ENCODE measurements at places on chromosomes 16 and 17.
A peak's percentile ranks its signal among the peaks of the same experiment; 100 is the strongest.

GRCh38 chr17:63701868-63702720, 2.2 kb upstream of the LIMD2 start:
- peak; percentile 72 for DNase-seq

- DNase-seq: no peak
Measured at GRCh38 chr17:56119936-56120335, 33.3 kb upstream of the ANKFN1 start.

GRCh38 chr16:12340151-12340733, 363.7 kb downstream of the SNX29 start:
- no peak for DNase-seq

DNA sequence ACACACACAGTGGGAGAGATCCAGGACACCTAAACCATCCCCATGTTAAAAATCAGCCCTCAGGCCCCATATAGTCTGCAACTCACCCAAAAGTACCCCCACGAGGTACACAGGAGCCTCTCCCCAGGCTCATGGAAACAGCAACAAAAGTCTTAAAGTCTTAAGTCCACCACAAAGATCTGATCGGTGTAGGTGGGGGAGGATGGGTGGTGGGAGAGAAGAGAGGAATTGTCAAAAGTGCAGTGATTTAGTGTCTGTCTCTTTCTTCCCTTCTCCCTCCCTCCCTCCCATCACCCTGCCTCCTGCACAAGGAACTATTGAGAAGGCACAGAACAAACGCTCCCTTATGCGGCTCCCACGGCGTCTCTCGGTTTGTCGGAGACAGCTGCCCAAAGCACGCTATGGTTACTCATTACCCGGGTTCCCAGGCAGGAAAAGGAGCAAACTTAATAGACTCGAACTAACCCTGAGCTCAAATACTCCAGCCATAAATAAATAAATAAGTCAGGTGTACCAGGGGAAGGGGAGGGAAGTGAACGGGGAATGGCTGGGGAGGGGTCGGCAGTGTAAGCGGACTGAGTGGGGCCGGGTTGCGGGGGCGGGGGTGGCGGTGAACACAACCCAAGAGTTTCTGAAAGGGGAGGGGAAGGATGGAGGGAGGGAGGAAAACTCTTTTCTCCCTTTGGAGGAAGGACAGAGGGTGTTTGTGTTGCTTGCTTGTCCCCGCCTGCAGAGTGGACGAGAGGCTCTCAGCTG, 477.4 kb downstream of the SLC39A11 start:
- no peak for DNase-seq

- no peak for DNase-seq
Measured at GRCh38 chr17:13746404-13746803, 144.7 kb upstream of the HS3ST3A1 start.

DNA sequence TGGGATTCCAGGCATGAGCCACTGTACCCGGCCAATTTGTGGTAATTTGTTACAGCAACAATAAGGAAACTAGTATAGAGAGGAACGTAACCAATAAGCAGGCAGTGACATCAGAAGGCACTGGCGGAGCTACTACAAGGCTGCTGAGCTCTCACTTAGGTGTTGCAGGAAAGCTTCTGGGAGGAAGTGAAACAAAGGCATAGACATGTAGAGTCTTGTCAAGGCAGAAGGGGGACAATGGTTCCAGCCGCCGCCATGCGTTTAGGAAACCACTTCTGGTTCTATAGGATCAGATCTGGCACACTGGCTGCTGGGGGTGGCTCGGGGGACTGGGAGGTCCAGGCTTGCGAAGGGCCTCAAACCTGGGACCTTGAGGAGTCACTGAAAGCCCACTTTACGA, 9.4 kb upstream of the CPSF4L start:
- no peak for DNase-seq

GRCh38 chr17:41456204-41456603, 11.0 kb downstream of the KRT32 start:
- no peak for DNase-seq

DNA sequence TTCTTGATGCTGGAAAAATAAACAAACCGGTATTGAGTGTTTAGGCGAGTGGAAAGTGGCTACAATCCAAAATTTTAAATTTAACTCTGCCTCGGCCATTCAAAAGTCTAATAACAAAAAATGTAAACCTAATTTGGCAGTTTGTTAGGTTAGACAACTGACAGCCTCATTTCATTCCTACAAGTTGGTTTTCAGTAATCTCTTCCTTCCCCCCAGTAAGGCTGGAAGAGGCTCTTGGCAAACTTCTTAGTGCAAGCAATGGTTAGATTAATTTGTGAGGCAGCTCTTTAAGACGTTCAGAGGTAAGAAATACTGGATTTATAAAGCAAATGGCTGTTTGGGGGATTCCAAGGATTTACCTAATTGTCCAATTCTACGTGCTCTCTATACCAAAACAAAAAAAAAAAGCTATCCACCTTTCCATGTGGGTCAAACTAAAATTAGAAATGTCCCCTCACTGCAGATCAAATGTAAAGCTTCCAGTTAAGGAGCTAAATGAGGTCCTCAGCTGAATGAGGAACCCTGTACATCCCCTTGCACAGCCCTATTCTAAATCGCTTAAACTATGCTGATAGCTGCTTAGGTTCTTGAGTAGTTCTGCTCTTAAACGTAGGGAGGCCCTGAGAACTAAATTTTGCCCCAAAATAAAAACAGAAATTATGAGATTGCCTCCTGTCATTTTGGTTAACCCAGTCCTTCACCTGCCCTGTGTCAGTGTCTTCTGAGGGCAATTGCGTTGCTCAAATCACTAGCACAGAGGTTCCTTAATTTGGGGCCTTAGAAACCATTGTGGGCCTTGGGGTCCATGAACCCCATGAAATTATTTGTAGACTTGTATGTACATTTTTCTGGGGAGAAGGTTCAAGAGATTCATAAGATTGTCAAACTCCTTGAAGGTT, 2.9 kb downstream of the HEXIM1 start:
- no peak for DNase-seq

- DNase-seq: no peak
Measured at GRCh38 chr17:41697122-41697962, 8.7 kb downstream of the EIF1 start.

DNA sequence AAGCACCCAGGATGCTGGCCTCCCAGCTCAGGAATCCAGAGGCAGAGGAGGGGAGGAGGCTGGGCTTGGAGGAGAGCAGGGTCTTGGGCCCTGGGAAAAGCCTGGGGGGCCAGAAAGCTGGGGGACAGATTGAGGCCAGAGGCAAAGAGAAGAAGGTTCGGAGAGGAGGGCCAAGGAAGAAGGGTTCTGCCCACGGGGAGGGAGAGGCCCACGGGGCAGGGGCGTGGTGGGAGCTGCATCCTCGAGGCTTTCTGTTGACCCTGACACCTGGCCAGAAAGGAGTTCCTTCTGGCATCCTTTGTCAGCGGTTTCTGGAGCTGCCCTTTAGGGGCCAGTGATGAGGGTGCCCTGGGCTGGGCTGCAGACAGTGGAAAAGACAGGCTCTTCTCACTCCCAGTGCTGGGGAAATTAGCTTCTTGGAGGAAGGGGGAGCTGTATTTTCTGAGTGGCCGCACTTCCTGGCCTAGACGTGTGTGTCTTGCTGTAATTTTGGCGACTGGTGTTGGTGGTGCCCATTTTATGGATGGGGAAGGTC, 308.7 kb downstream of the SEC14L1 start:
- DNase-seq: no peak

GRCh38 chr17:6069539-6070429, at the start of gene WSCD1:
Gene WSCD1 (plus strand): TSS chr17:6070379. CDS start chr17:6080659, 10,280 bp downstream.
- no peak for DNase-seq

- DNase-seq: no peak
Measured at GRCh38 chr16:85197611-85198566, 85.6 kb upstream of the CIBAR2 start.

DNA sequence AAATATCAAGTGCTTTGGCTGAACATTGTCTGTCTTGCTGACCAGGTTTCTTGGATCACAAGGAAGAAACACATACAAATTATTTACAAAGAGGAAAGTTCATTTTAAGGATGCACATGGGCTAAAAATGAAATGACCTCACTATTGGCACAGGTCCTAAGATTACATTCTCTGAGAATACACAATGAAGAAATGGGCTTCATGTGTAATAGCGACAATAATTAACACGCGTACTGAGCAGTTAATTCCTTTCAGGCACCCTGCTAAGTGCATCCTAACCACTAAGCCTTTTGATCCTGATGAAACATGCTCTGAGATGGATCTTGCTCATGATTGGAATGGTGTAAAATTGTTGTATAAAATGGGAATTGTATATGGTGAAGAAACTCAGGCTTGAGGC, 429.0 kb downstream of the HS3ST4 start:
- DNase-seq: no peak

DNA sequence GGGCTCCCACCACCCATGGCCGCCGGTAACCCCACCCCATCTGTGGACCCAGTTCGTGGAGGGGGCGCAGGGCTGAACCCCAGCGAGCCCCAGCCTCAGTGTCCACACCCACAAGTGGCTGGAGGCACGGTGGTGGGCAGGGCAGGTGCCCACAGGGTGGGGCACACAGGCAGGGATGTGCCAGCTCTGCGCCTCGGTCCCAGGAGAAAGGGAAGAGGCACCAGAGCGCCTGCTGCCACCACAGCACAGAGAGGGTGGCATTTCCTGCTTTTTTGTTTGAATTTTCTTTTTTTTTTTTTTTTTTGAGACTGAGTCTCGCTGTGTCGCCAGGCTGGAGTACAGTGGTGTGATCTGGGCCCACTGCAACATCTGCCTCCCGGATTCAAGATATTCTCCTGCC, 19.0 kb downstream of the ZFPM1 start:
- no peak for DNase-seq

DNA sequence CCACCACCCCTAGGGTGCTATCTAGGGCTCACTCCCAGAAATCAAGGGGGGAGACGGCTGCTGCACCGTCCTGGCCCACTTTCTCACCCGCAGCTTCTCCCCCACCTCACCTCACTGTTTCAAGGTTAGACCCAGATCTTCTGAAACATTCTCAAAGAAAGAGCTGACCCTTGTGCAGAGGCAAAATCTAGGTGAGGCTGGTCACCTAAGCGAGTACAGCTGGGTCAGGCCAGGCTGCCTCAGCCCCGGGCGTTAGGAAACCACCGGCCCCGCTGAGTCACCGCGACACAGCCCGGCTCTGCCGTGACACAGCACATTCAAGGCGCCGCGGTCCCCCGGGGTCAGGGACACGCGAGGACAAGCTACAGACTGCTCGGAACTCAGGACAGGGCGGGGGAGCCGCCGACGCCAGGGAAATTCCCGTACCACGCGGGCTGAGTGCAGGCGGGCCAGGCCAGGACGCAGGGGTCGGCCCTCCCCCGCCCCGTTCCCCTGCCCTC, 27.1 kb downstream of the GNPTG start:
- DNase-seq: peak; percentile 55

GRCh38 chr17:742147-742793, 9.8 kb downstream of the GEMIN4 start:
- no peak for DNase-seq

- DNase-seq: no peak
Measured at GRCh38 chr16:12828206-12828605, 24.5 kb upstream of the CPPED1 start.

GRCh38 chr17:8846768-8847211, 20.7 kb downstream of the PIK3R6 start:
- DNase-seq: no peak

- DNase-seq: no peak
Measured at GRCh38 chr16:74321356-74321755, 24.7 kb downstream of the PSMD7 start.

- no peak for DNase-seq
Measured at GRCh38 chr16:2425008-2425518, 4.2 kb upstream of the CCNF start.

DNA sequence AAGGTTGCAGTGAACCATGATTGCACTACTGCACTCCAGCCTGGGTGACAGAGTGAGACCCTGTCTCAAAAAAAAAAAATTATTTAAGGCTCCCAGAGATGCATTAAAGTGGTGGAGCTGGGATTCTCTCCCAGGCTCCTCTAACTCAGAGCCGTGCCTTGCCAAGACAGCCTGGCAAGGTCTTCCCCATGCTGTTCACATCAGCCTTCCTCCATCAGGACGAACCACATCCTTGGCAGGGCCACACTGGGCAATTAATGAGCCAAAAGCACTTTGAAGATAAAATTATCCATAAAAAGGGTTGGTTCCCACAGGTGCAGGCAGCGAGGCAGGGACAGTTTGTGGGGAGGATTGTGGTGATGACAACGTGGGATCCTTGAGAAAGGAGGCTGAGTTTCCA, 19.8 kb upstream of the BBS2 start:
- no peak for DNase-seq

- DNase-seq: no peak
Measured at GRCh38 chr17:27519550-27519949, 63.3 kb downstream of the KSR1 start.

DNA sequence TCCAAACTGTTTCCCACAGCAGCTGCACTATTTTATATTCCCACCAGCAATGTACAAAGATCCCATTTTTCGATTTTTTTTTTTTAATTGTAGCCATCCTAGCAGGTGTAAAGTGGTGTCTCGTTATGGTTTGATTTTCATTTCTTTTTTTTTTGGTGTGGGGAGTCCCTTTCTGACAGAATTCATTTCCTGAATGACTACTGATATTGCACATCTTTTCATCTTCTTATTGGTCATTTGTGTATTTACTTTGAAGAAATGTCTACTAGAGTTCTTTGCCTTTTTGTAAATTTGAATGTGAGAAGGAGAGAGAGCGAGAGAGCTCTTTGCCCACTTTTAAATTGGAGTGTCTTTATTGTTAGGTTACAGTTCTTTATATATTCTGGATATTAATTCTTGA, 14.0 kb downstream of the CYB5B start:
- DNase-seq: no peak

DNA sequence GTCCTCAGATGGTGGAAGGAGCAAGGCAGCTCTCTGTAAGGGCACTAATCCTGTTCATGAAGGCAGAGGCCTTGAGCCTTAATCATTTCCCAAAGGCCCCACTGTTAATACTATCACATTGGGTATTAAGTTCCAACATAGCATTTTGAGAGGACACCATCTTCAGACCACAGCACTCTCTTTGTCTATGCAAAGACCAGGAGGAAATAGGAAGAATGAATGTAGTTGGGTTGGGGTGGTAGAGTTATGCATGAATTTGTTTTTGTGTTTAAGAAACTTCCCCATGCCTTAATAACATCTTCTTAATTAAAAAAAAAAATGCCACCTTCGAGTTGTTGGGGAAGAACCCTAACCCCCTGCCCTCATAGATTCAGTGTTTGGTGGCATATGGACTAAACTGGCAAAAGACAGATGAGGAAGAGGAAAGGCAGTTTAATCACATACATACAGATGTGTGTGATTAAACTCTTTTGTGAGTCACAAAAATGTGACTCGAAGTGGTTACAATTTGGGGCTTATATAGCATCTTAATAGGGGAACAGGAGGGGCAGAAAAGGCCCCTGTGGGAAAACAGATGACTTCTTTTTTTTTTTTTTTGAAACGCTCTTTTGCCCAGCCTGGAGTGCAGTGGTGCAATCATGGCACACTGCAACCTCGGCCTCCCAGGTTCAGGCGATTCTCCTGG, 35.0 kb upstream of the SLC5A10 start:
- no peak for DNase-seq

- no peak for DNase-seq
Measured at GRCh38 chr17:62870552-62870971, 62.4 kb upstream of the MARCHF10 start.

DNA sequence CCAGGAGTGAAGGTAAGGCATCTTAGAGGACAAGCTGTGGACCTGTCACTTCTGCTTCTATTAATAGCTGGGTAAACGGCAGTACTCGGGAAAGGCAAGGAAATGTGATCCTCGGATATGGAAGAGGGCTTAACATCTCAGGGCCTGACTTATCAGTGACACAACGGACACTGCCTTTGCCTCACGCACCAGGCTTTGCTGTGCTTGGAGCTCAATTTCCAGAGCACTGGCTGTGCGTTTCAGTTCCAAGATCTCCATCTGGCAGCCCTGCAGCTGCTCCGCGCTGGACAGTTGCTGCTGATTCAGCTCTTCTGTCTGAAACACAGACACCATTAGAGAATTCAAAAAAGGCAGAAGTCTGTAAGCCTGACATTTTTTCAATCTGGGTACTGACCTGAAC, 3.5 kb downstream of the KRT40 start:
- DNase-seq: no peak
